ENCODE measurements at places on chromosomes 11 and 22. TPM values are rescaled to one million over a fixed set of nuclear protein-coding genes. Genes with fewer than 3 reads are reported as not detected.

EMID1 gene
- total RNA-seq = 0.16 TPM

HRAS gene
- total RNA-seq = 151 TPM

UPK3A gene
- total RNA-seq = not detected

CTSF gene
- total RNA-seq = 34.1 TPM

PTPRCAP gene
- total RNA-seq = 0.24 TPM

TMEM86A gene
- total RNA-seq = 0.21 TPM

POU2AF3 gene
- 0.73 TPM for total RNA-seq

MYBPC3 gene
- total RNA-seq = 0.07 TPM

OR51B2 gene
- not detected for total RNA-seq

LGR4 gene
- total RNA-seq = 31.6 TPM

CASP1 gene
- total RNA-seq = 0.52 TPM

RASL10A gene
- 0.42 TPM for total RNA-seq

SDF2L1 gene
- 58.1 TPM for total RNA-seq

SYNGR1 gene
- 7.9 TPM for total RNA-seq

ADORA2A gene
- 0.91 TPM for total RNA-seq

KCNQ1OT1 gene
- total RNA-seq = 0.03 TPM

VPREB3 gene
- total RNA-seq = 1.4 TPM

SCN3B gene
- 0.17 TPM for total RNA-seq

CADM1 gene
- 16.1 TPM for total RNA-seq

ALX4 gene
- total RNA-seq = 5.7 TPM

YPEL4 gene
- total RNA-seq = 0.27 TPM

KRTAP5-2 gene
- not detected for total RNA-seq

LRRN4CL gene
- 0.05 TPM for total RNA-seq

DBX1 gene
- total RNA-seq = not detected

DNAJB7 gene
- not detected for total RNA-seq

SAA2 gene
- not detected for total RNA-seq

TRPM5 gene
- not detected for total RNA-seq

GPR83 gene
- total RNA-seq = 0.08 TPM

SLC35F2 gene
- total RNA-seq = 38.6 TPM

SPCS2 gene
- 235 TPM for total RNA-seq

SLC6A5 gene
- total RNA-seq = not detected

PRDM10 gene
- total RNA-seq = 1.5 TPM

ARCN1 gene
- total RNA-seq = 87.1 TPM

GRM5 gene
- total RNA-seq = 0.01 TPM

ZMAT5 gene
- total RNA-seq = 19.2 TPM

LRRC55 gene
- total RNA-seq = not detected

PATE1 gene
- not detected for total RNA-seq

YPEL1 gene
- 0.23 TPM for total RNA-seq

MAPK11 gene
- 4.7 TPM for total RNA-seq

NRIP3 gene
- 0.81 TPM for total RNA-seq

OR51B4 gene
- not detected for total RNA-seq

CNIH2 gene
- total RNA-seq = 1.6 TPM

GNG3 gene
- total RNA-seq = not detected

LUZP2 gene
- total RNA-seq = not detected

PATE2 gene
- total RNA-seq = not detected

MRGPRX4 gene
- not detected for total RNA-seq
